CD4-positive, alpha-beta memory T cell (primary cell): ENCODE measurements at places on chromosomes 2 and 18. TPM values are rescaled to one million over a fixed set of nuclear protein-coding genes. Genes with fewer than 3 reads are reported as not detected.

Gene SP140
- 34.2 TPM for polyA plus RNA-seq

Gene DNAJC5G
- not detected for polyA plus RNA-seq

Gene ARHGAP15
- polyA plus RNA-seq, result 506 TPM

Gene SLC1A4
- 2.0 TPM for polyA plus RNA-seq

Gene UGT1A5
- polyA plus RNA-seq, result not detected

Gene ITGB6
- not detected for polyA plus RNA-seq
